ENCODE measurements at places on chromosomes 2 and 18.

GRCh38 chr2:52395912-52396311 is 1364.0 kb upstream of the NRXN1 start:
- no peak for ATAC-seq

GRCh38 chr2:54724560-54725342 is 1.3 kb downstream of the EML6 start:
- no peak for ATAC-seq

GRCh38 chr18:23437357-23438045 is 15.6 kb upstream of the RIOK3 start:
- ATAC-seq = peak; percentile 98

DNA sequence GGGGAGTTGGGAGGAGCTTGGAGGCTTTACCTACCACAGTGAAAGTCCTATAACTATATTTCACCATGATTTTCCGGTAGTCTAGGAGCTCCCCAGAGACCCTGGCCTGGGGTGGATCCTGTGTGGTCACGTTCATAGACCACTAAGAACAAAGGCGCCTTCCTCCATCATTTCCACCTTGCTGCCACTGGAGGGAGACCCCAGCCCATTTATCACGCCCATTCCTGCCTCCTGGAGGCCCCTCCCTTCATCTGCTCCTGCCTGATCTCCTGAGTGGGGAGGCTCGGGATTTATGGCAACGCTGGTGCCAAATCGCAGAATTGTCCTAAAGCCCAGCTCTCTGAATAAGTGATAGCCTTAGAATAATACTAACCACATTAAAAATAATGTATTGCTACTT is 507.6 kb upstream of the SPHKAP start:
- no peak for ATAC-seq

GRCh38 chr2:157444641-157445040 is 752 bp upstream of the CYTIP start:
- ATAC-seq = peak; percentile 55

DNA sequence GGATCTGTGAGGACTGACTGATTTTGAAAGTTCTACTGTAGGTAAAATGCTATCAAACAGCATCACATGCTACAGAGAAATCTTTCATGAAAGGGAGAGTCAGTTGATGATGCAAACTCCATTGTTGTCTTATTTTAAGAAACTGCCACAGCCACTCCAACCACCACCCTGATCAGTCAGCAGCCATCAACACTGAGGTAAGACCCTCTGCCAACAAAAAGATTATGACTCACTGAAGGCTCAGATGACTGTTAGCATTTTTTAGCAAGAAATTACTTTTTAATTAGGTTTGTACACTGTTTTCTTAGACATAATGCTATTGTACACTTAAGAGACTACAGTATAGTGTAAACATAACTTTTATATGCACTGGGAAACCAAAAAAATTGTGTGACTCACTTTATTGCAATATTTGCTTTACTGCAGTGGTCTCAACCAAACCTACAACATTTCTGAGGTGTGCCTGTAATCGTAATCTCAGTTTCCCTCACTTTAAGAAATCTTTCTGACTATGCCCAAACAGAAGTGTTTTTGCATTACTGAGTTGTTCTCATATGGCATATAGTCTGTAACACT is 42.8 kb downstream of the METTL8 start:
- ATAC-seq = peak; percentile 72

GRCh38 chr2:33784488-33784887 is 185.4 kb upstream of the FAM98A start:
- ATAC-seq = no peak

GRCh38 chr2:211751848-211752247 is 786.8 kb downstream of the ERBB4 start:
- ATAC-seq = no peak

DNA sequence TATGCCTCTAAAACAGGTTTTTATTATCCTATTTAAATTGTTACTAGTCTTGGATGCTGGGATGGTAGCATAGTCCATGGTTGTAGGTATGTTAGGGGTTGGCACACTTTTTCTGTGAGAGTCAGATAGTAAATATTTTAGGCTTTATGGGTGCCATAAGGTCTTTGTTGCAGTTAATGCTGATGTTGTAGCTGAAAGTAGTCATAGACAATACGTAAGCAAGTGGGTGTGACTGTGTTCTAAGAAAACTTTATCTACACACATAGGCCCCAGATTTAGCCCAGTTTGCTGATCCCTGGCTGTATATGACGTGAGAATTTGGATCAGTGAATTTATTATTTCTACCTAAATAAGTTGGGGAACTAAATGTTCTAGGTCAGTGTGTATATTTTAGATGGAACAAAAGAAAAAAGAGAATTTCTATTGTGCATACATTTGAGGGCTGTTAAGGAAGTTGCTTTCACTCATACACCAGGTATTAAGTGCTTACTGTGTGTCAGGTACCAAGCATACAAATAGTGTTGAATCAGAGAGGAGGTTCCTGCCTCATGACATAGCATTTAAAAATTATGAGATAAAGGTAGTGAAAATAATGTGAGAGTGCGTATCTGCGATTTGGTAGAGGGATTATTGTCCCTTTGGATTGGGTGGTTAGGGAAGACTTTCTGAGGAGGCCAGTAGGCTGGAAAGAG is 39.4 kb downstream of the AGFG1 start:
- ATAC-seq = no peak

DNA sequence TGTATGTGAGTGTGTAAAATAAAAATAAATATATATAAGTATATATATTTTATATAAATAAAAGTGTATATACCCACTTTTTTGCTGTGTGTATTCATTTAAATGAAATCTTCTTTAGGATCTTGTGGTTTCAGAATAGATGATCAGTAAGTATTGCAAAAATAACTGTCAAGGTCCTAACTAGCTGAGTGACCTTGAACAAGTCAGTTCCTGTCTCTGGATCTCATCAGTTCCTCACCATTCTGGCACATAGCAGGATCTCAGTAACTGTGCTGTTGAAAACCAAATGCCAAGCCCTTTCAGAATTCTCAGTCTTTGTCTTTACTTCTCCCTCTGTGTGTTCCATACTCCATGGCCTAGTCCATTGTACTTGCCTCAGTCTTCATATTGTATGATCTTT is 115.3 kb upstream of the CXCR4 start:
- no peak for ATAC-seq

GRCh38 chr2:228615496-228615895 is 434.0 kb upstream of the SPHKAP start:
- peak; percentile 23 for ATAC-seq

GRCh38 chr2:56522605-56523089 is 338.9 kb downstream of the CCDC85A start:
- no peak for ATAC-seq

DNA sequence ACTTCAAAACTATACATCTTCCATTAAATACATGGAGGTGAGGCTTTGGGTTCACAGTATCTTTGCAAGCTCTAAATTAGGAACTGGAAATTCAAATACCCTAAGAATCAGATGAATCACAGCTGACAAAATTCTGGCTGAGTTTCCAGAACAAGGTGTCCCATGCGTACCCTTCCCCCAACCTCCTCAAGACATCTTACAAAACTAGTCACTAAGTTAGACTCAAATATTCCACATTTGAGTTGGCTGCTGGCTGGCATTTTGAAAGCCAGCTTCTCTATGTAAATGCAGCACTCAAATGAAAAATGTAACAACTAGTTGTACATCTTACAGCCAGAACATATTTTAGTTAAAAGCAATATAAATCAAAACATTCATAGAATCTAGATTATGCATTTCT is 131.0 kb upstream of the ARL5A start:
- ATAC-seq = no peak

DNA sequence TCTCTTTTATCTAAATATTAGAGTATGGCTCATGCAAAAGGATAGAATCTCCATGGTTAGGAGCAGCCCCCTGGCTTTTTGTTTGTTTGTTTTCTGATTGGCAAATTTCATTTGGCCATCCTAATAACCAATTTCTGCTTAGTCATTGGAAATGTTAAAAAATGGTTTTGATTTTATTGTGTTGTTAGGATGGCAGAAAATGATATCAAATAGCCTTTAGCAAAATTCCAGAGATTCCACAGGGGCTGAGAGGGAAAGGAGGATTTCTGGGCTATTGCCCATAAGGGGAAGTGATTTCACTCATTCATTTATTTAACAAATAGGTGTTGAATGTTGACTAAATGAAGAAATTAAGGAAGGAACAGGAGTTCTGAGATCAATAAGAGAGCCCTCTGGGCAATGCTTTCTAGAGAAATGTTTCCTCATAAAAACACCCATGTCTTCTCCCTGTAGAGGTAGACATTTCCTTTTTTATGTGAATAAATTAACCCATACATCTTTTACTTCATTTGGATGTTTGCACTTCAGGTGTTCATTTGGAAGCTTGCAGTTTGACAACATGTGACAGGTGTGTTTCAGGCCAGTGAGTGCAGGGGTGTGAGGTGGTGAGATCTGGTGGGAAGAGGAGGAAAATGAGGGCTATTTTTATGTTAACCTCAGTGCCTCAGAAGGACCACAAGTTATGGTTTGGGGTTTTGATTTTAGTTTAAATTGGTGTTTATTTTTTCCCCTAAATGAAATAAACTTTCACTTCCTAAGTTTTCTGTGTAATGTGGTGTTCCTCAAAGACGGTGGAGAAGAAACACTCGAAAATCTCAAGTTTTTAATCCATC is 61.7 kb upstream of the EPC2 start:
- ATAC-seq = no peak

GRCh38 chr2:27735263-27735904 is 36.1 kb upstream of the MRPL33 start:
- peak; percentile 90 for ATAC-seq

- no peak for ATAC-seq
Observed at GRCh38 chr2:116719836-116720235, 1094.7 kb upstream of the DDX18 start.

- ATAC-seq = no peak
Observed at GRCh38 chr2:119111115-119111975, 47.2 kb downstream of the C1QL2 start.

GRCh38 chr2:72953976-72954375 is 36.7 kb downstream of the EMX1 start:
- ATAC-seq = peak; percentile 91

- ATAC-seq = no peak
Observed at GRCh38 chr2:231297108-231297908, 98.2 kb upstream of the B3GNT7 start.

DNA sequence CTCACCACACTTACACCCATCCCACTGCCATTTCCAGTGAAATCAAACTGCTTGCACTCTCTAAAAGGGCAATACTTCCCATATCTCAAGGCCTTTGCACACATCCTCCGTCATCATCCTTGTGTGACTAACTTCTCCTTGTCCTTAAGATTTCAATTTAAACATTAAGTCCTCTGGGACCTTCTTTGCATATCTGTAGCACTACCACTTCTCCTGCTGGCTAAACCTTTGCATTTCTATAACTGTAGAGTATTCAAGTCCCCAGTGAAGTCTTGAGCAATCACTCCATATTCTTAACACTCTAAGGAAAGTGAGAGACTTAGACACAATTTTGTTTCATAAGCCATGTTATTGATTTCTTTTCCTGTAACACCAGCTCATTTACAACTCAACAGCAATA is 136.8 kb upstream of the EPHA4 start:
- no peak for ATAC-seq

DNA sequence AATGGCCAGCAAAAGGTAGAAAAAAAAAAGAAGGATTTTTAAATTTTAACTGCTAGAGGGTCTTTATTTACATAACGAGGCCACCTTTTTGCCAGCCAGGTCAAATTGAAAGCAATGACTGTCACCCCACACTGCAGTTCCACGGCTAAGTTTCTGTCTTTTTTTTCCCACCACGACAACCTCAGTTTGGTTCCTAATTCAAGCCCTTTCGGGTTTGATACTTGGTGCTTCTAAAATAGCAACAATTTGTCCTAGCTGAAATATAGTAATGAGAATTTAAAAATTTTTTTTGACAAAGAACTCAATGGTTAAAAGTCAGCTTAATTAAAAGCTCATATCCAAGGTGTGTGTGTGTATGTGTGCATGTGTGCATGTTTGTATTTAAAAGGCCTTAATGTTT is 16.4 kb upstream of the NMS start:
- no peak for ATAC-seq

- ATAC-seq = no peak
Observed at GRCh38 chr18:47830772-47831171, 99.7 kb downstream of the SMAD2 start.

DNA sequence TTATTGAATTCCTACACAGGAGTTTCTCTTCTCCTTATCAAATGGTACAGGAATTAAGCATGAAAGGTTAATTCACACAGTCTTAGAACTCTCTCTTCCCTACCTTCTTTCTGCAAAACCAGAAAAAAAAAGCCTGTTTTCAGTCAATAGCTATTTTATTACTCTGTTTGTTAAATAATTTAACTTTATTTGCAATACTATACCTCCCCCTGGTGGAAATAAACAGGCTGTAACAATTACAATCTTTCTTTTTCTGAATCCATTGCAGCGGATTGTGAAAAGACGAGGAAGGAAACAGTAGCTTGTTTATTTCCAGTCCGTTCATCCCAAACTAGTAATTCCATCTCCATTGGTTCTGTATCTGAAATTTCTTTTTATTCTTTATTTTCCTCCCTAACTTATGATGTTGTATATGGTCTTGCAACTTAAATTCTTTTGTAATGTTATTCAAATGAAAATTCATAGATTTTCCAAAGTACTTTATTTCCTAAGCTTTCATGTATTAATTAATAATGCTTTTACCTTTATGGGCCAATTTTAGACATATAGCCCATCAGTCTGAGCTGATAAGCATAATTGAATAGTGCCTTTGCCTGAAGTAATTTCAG is 165.2 kb downstream of the SH3BP4 start:
- ATAC-seq = no peak

DNA sequence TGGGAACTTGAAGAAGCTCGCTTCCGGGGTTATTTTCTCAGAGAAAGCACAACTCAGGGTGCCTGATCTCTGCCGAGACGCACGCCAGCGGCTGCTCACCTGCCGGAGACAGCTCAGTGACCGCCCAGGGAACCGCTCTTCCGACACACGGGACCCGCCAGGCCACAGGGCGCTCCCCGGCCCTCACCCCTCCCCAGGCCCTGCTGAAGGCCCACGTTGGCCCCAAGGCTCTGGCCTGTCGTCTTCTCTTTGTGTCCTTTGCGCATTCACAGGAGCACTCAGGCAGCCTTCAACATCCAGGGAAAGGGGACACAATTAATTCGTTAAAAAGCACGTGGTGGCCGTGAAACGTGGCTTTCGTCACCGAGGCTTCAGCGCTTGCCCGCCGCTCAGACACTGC is 276.3 kb upstream of the SALL3 start:
- ATAC-seq = no peak

GRCh38 chr2:174031226-174031625 is 66.1 kb upstream of the SP3 start:
- ATAC-seq = no peak

DNA sequence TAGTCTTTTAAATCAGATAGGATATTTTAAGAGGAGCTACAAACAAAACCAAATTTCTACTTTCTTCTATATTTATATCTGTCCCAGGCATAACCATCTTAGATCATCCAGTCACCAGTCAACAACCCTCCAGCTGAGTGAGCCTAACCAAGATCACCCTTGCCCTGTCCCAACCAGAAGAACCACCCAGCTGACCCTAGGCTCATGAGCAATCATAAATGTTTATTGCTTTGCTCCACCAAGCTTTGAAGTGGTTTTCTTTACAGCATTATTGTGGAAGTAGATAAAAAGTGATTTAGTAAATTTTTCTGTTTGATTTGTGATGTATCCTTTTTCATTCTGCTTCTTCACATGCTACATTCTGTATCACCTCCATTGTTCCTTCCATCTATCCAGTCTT is 167.2 kb upstream of the PIEZO2 start:
- no peak for ATAC-seq
